Kidney (tissue), 22 donors: ENCODE measurements at places on chromosomes 3 and 15. TPM values are rescaled to one million over a fixed set of nuclear protein-coding genes. Genes with fewer than 3 reads are reported as not detected.

DNA sequence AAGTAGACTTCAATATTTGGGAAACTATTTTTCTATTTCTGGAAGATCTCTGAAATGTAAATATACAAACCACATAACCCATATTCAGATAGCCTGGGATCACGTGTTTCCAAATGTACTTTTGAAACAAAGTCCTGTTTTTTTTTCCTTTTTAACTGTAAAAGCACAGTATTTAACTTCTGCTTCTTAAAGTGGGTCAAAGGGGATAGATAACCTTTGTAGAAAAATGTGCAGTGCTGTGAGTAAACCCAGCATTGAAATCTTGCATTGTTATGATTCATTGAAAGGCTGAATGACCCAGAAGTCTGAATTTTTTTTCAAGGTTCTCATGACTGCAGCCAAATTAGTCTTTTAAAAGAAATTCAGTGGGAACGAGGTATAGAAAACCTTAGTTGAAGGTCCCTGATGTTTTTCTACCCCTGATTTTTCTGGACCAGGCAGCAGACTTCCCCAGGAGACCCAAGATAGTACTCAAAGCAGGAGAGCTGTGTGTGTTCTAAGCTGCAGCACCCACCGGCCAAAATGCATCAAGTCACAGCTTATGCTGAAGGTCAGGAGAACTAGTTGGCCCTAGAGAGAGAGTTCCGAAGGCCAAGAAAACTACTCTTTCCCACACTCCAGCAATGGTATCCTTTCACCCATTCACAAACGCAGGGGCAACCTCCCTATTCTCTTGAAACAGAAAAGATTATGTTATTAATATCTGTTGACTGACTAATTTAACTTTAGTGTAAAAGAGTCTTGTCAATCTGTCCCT, 43.6 kb upstream of the APH1B start:
- DNase-seq, result no peak

Gene GMNC
- 1.9 TPM for total RNA-seq

DNA sequence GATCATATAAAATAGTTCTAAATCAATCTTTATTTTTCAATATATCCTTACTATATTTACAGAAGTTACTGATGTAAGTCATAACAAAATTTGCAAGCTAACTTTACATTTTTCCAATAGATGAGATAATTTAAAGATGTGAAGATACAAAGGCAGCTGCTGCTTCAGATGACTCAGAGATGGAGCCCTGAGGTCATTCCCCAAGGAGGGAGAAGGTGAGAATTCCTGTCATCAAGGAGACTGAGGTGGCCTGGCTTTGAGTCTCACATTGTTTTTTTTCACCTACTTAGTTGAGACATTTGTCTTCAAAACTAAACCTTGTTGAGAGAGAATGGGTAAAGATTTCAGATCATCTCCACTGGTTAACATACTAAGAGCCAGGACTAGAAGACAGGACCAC, 3.9 kb upstream of the SAMD7 start:
- no peak for DNase-seq

GRCh38 chr15:80234883-80235282, 17.1 kb downstream of the CTXND1 start:
- no peak for DNase-seq

GRCh38 chr3:100761211-100761942, 52.1 kb downstream of the TFG start:
- no peak for DNase-seq

Gene ACTC1
- total RNA-seq, result 25.0 TPM
